Mucosa of gallbladder (tissue), 1 donor: ENCODE measurements at places on chromosomes 1 and 21. TPM values are rescaled to one million over a fixed set of nuclear protein-coding genes. Genes with fewer than 3 reads are reported as not detected.

DNA sequence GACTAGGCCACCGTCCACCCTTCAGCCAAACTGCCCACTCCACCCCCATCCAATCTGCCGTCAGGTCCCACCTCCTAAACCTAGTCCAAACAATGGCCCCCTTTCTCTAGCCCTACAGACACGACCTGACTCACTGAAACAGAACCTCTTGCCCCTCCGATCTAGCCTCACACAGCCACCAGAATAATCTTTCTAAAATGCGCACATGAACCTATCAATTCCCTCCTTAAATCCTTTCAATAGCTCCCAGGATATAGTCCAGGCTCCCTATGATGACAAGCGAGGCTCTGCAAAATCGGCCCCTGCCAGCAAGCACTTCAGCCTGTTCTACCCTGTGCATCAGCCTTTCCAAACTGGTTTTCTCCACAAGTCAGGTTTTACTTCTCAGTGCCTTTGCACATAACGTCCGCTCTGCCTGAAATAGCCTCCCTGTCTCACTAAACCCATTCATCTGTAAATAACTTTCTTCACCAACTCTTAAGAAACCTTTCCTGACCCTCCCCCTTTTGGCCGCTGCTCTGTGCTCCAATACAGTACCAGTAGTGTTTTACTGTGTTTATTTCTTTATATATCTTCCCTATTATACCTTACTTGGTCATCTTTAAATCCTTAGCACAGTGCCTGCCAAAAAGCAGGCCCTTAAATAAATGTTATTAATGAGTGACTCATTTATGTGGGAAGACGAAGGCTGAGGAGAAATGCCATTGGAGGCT, 9.0 kb upstream of the CDC20 start:
- no peak for DNase-seq

GRCh38 chr1:186985889-186986491, 157.2 kb downstream of the PLA2G4A start:
- DNase-seq = peak; percentile 13

DNA sequence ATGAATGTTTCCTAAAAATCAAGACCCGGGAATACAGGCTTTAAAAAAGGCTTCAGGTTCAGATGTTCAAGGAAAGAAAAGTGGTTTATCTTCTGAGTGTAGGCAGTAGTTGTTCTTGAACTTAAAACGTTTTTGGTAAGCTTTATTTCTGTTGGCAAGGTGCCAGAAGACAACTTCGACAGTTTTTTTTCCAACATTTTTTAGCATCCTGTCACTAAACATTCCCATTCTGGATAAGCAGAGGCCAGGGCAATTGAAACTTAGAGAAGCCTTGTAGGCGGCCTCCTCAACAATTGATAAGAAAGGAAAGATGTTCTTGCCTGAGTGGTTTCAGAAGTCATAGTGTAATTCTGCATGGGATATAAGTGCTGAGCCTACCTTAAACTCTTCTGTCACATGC, 66.7 kb downstream of the PATJ start:
- DNase-seq = no peak

- DNase-seq = peak; percentile 57
These were observed 30.6 kb upstream of the LYPD8 start for GRCh38 chr1:248786156-248786555.

DNA sequence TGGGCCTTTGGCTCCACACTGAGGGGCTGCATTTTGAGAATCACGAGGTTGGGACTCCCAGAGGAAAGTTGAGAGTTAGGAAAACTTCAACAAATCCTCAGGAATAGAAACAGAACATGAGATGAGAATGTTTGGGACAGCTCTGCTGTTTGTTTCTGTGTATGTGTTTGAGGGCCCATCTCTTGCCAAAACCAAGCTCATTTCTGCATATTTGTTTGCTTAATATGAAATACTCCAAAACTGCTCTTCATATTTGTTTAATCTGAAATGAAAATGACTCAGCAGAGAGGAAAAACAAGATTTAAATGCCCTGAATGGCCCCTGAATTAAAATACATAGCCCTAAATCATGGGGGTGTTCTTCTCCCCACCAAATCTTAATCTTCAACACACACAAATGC, 78.1 kb downstream of the DDR2 start:
- DNase-seq = no peak

DNA sequence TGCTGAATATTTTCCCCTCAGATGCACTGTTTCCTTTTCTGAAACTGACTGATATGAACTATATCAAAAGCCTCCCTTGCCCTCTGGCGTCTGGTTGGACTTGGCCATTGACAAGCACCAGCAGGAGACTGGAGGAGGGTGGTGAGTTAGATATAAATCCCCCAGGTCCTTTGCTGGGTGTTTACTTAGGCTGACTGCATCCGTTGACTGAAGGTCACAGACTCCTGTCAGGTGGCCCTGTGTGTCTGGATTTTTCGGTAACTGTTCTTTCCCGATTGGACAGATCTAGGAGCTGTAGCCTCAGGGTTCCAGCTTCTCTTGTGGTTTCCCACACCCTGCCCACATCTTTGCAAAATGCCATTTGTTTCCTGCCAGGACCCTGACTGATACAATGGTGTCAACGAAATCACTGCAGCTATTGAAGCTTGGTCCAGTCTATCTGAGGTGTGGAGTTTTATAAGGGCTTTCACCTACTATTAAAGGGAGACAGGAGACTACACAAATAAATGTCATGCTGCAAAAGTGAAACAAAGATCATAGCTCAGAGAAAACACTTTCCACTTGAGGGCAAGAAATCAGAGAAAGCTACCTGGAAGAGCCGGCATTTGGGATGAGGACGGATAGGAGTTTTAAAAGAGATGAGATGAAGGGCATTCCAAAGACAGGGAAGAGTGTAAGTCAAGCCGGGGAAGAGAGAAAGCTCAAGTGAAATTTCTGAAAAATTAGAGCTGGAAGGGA, 1.5 kb upstream of the MAGI3 start:
- DNase-seq = peak; percentile 55

DNA sequence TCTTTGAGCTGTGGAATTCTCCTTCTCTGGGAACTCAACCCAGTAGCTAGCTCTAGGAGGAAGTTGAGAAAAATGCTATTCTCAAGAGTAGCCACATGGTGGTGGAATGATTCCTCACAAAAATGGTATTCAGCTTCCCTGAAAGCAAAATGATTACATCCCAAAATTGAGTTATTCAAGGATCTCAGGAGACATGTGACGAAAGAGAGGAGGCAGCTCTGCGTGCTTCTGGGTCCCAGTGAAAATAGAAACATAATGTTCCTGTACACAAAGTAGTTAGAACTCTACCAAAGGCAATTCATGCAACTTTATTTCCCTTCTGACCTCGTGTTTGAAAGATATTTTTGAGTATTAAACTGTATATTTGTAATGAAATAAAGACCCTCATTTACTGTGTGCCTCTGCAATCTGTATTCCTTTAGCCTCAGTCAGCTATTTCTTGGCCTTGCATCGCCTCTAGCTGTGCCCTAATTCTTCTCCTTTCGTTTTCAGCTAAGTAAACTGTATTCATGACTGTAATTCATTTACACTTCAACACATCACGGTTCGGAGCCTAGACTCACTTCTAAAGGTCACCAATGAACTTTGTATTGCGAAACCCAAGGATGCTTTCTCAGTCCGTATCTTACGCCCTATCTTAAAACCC, 167.3 kb downstream of the FASLG start:
- peak; percentile 36 for DNase-seq

DNA sequence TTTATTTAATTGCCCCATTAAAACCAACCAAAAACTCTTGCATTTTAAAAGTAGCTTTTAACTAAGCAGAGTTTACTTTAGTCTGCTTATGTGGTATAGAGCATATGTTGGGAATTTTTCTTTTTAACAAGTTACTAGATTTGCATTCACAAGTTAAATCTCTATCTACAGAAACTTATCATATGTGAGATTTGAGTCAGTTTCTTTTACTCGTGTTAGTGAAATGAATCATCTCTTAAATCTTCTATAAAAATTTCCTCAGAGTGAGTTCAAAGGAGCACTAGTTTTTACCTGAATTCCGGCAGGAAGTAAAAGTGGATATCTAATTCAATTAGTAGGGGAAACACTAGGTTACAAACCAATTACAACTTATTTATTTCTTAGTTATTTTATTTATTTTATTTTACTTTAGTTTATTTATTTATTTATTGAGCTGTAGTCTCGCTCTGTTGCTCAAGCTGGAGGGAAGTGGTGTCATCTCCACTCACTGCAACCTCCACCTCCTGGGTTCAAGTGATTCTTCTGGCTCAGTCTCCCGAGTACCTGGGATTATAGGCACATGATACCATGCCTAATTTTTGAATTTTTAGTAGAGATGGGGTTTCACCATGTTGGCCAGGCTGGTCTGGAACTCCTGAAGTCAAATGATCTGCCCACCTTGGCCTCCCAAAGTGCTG, 1609.6 kb upstream of the B3GALT2 start:
- DNase-seq = no peak

DNA sequence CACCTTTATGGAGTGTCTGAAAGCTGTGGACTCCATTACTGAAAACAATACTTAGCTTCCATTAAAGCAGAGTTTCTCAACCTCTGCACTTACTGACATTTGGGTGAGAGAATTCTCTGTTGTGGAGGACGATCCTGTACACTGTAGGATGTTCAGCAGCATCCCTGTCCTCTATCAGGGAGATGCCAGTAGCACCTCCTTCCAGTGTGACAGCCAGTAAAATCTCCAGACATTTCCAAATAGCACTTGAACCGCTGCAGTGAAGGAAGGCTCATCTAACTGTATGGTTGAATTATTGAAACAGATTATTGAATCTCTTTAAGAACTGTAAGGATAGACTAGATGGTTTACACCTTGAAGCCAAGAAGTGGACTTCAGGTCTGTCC, 3.1 kb downstream of the PRDM2 start:
- DNase-seq = no peak

- DNase-seq = no peak
These were observed 67.8 kb downstream of the PCSK9 start for GRCh38 chr1:55107101-55107500.

DNA sequence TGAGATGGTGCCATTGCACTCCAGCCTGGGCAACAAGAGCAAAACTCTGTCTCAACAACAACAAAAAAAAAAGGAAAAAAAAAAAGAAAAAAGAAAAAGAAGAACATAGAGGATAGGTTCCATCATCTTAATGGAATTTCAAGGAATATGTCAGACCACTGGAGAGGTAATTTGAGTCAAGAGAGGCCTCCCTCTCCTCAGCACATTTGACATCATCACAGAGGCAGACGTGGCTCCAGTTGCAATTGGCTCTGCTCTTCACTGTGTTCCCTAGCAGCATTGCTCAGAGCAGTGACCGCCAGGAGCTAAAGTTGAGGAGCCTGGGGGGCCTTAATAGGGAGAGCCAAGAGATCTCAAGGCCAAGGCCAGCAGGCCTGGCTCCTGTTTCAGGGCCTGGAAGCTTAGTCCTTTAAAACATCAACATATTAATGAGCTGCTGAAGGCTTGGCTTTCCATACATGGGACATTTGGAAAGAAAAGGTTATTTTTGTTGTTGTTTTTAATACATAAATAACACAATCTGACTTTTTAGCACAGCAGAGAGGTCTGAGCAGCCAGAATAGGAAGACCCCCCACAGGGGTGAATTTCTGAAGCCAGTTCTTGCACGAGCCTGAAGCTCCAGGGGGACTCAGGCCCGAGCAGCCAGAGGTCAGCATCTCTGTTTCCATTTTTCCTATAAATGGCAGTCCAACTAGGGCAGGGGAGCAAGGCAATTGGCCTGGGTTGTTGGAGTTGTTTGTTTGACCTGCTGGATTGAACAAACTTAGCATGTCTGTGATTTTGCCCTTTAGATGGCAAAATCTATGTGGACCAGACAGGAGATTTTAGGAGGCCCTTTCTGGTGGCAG, 118.3 kb upstream of the FGGY start:
- peak; percentile 47 for DNase-seq

DNA sequence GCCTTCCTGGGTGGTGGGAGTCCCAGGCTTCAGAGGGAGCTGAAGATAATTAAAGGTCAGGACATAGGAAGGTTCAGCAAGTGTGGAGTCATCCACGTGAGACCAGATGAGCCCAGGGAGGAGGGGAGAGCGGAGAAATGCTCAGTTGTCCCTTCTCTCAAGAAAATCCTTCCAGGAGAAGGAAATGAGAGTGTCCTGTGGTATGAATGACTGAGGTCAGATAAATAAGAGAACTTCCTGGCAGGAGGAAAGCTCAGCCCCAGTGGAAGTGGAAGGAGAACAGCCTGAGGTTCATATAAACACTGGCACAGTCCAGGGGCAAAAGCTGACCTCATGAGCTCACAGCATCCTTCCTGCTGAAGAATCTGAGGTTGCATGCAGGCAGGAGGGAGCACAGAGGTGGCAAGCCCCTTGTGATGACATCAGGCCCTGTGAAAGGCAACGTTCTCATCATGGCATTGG, 97.6 kb downstream of the NAV1 start:
- DNase-seq = no peak

DNA sequence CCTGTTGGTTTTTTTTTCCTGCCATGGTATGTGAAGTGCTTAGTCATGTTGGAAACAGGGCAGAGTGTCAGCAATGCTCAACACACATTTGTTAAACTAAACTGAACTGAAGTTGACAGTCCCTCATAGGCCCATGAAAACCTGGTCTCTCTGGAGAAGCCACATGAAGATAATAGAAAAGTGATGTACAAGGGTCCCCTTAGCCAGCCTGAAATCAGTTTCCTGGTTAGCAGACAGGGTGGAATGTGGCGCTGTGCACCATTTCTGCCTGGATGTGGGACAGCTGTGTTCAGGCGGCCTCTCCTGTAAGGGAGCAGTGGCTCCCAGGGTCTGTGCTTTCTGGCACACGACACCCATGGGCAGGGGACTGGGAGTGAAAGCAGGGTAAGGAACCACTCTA, 9.9 kb upstream of the CHI3L1 start:
- DNase-seq = no peak

- DNase-seq = no peak
These were observed 9.9 kb downstream of the CRP start for GRCh38 chr1:159704481-159704880.

DNA sequence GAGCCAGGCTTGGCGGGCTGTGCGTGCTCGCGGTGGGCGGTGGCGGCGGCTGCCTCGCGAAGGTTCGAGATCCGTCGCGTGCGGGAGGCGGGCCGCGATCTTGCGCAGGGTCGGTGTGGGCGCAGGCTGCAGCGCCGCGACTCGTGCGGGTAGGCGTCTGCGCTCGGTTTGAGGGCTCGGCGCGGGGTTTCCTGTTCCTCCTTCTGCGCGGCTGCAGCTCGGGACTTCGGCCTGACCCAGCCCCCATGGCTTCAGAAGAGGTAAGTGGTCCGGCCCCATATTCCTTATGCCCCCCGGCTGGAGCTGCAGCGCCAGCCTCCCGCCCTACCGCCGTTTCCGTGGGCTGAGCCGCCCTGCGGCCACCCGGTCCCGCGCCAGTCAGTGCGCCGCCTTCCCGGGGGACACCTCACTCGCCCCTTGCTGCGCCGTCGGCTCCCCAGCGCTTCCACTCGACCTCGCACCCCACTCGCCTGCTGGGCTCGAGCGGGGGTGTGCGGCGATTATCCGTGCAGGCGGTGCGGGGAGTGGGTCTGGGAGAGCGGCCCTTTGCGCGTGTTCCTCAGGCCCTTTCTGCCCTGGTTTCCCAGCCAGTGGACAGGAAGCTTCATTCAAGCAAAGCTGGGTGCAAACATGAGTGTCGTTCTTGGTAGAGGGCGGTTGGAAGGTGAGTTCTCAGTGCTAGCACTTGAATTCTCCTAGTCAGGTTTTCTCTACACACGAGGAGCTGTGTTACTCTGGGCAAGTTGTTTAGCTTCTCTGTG, at the start of gene CACYBP:
Gene CACYBP, plus strand, starts transcription at position 12 of the 761 bp plus-strand sequence. Its CDS starts 234 bp downstream, at position 246.
- DNase-seq = peak; percentile 47

The OR2M3 gene
- total RNA-seq = not detected

The F5 gene
- 154 TPM for total RNA-seq

The NBPF1 gene
- total RNA-seq = 64.2 TPM

The TMEM125 gene
- total RNA-seq = 75.9 TPM

The OR10Z1 gene
- not detected for total RNA-seq

The ERO1B gene
- 62.1 TPM for total RNA-seq
